SJSA1 (cell line): ENCODE measurements at places on chromosomes 5 and 9. TPM values are rescaled to one million over a fixed set of nuclear protein-coding genes. Genes with fewer than 3 reads are reported as not detected.

PTPRD gene
- not detected in 2 replicates for total RNA-seq

TAF11L5 gene
- not detected in 2 replicates for total RNA-seq

GFRA3 gene
- not detected in 2 replicates for total RNA-seq

TMEM252 gene
- total RNA-seq, result not detected in 2 replicates

KLHL3 gene
- total RNA-seq, result 0.05 TPM in 1 of 2 replicates, not detected in the other

PCDHB9 gene
- total RNA-seq, result 2.7 and 3.8 TPM in 2 replicates

OGN gene
- total RNA-seq, result not detected in 2 replicates

NEURL1B gene
- total RNA-seq, result 7.4 and 15.4 TPM in 2 replicates

DAB2 gene
- total RNA-seq, result 49.9 and 65.0 TPM in 2 replicates

DNA sequence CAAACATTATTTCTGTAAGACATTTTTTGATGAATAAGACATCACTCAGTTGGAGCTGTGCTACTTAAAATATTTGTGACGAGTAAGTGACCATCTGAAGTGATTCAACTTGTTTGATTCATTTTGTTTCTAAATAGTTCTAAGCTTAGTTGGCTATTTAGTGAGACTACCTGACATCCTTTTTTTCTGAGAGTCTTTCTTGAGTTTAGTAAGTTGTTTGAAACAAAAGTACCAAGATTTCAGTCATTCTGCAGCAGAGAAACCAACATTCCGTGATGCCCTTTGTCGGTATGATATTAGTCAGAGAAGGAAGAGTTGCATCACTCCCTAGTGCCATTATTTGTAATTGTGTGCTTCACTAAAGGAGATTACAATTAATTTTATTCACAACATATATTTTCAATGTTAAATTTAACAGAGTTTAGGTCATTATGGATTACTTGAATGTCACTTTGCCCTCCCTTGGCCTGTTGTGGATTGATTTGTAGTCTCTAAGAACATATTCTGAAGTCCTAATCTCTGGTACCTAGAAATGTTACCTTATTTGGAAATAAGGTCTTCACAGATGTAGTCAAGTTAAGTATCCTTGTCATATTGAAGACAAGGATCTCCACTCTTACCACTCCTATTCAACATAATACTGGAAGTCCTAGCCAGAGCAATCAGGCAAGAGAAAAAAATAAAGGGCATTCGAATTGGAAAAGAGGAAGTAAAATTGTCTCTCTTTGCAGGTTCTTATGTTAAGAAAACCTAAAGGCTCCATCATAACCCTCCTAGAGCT is 212.2 kb downstream of the PCSK1 start:
- no peak overlapping the region for H3K4me3 ChIP-seq
- peak overlapping the region; percentile 82 for H3K27ac ChIP-seq
- peaks cover 29% of the 10 kb centered on the region for H3K4me1 ChIP-seq
- no peaks in the 10 kb centered on the region for H3K27me3 ChIP-seq
- H3K36me3 ChIP-seq, result no peaks in the 10 kb centered on the region
- DNase-seq, result peak; percentile 67

- no peak for DNase-seq
- H3K27ac ChIP-seq, result no peak overlapping the region
- H3K4me1 ChIP-seq, result no peaks in the 10 kb centered on the region
- H3K36me3 ChIP-seq, result no peaks in the 10 kb centered on the region
- no peaks in the 10 kb centered on the region for H3K27me3 ChIP-seq
- H3K4me3 ChIP-seq, result no peak overlapping the region
Measured at GRCh38 chr5:24643880-24644279, 898 bp downstream of the CDH10 start.

DNA sequence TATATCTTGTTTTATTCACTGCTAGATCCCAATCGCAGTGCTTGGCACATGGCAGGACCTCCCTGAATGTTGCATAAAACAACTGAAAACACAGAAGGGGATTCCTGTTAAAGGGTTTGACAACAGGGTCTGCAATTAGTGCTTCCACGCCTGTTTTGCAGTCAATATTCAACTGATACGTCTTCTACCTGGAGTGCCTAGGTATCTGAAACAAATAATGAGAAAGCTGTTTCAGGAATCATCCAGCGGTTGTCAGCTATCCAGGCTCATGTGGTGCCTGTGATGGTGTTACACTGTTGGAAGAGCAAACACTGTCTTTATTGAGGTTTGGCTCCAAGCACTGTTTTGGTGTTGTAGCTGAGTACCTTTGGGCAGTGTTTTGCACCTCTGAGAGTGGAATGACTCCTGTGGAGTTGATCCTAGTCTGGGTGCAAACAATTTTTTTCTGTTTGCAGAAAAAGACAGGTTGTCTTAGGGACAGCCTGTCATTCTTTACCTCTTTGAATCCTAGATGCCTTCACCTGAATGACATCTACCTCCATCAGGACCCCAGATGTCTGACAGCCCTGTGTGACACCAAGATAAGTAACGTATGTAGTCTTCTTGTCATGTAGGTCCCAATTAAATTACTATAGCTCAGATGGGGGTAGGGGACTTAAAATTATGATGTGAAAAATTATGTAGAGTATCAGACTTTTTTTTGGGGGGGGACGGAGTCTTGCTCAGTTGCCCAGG is 14.8 kb upstream of the MATR3 start:
- no peak for DNase-seq
- H3K36me3 ChIP-seq, result peaks cover 78% of the 10 kb centered on the region
- no peaks in the 10 kb centered on the region for H3K27me3 ChIP-seq
- H3K4me1 ChIP-seq, result peaks cover 15% of the 10 kb centered on the region
- H3K4me3 ChIP-seq, result no peak overlapping the region
- no peak overlapping the region for H3K27ac ChIP-seq

DNA sequence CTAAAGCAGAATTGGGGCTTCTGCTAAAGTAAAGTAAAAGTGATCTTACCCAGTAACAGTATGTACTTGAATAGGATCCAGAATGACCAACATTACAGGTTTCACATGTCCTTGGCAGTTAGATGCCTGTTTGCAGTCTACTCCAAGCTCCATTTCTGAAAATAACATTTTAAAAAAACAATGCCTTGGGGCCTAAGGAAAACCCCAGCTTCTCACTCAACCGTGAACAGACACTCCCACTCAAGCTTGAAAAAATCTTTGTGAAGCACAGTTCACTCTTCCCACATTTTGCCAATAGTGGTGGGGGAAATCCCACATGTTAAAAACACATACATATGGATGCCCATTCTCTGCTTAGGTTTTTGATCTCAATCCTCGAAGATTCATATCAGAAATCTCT is 304.1 kb downstream of the ARRDC3 start:
- H3K36me3 ChIP-seq, result no peaks in the 10 kb centered on the region
- H3K27ac ChIP-seq, result no peak overlapping the region
- H3K4me3 ChIP-seq, result no peak overlapping the region
- no peaks in the 10 kb centered on the region for H3K27me3 ChIP-seq

- H3K27ac ChIP-seq, result no peak overlapping the region
- H3K4me1 ChIP-seq, result no peaks in the 10 kb centered on the region
- no peaks in the 10 kb centered on the region for H3K27me3 ChIP-seq
- no peak for DNase-seq
Measured at GRCh38 chr5:137128012-137128411, 371.1 kb downstream of the SPOCK1 start.

- H3K36me3 ChIP-seq, result no peaks in the 10 kb centered on the region
- H3K27me3 ChIP-seq, result no peaks in the 10 kb centered on the region
- H3K4me1 ChIP-seq, result peaks cover 20% of the 10 kb centered on the region
- no peak overlapping the region for H3K27ac ChIP-seq
- no peak overlapping the region for H3K4me3 ChIP-seq
- no peak for DNase-seq
Measured at GRCh38 chr5:145829708-145830361, 5.3 kb downstream of the PRELID2 start.

- H3K27me3 ChIP-seq, result no peaks in the 10 kb centered on the region
- no peaks in the 10 kb centered on the region for H3K36me3 ChIP-seq
- H3K4me3 ChIP-seq, result no peak overlapping the region
- DNase-seq, result no peak
Measured at GRCh38 chr5:98108497-98108896, 665.0 kb upstream of the RGMB start.

DNA sequence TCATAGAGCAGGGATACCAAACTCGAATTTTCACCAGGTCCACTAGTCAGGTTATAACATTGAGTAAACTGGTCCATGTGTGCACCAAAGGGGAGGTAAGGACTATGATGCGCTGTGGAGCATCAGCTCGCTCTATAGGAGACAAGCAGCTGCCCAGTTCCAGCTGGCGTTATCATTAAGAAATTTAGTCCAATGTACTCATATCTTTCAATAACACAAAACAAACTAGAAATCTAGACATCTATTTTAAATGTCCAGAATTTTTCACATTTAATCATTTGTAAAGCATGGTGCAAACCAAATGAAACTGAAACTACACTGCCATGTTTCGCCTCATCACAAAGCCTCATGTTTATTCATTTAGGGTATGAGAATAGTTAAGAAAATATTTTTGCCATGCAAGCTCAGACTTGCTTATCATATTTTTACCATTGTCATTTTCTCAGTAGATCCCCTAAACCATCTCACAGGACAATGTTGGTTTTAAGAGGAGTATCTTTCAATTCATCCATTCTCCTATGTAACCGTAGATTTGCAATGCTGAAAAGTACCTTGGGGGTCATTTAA is 50.9 kb downstream of the ZNF474 start:
- H3K27me3 ChIP-seq, result no peaks in the 10 kb centered on the region
- peaks cover 45% of the 10 kb centered on the region for H3K4me1 ChIP-seq
- DNase-seq, result no peak
- no peak overlapping the region for H3K4me3 ChIP-seq

GRCh38 chr9:38026021-38026809 is 42.8 kb downstream of the SHB start:
- peak overlapping the region; percentile 91 for H3K27ac ChIP-seq
- no peak overlapping the region for H3K4me3 ChIP-seq
- peak; percentile 78 for DNase-seq
- H3K36me3 ChIP-seq, result peaks cover 7% of the 10 kb centered on the region
- H3K27me3 ChIP-seq, result no peaks in the 10 kb centered on the region
- H3K4me1 ChIP-seq, result peaks cover 48% of the 10 kb centered on the region

DNA sequence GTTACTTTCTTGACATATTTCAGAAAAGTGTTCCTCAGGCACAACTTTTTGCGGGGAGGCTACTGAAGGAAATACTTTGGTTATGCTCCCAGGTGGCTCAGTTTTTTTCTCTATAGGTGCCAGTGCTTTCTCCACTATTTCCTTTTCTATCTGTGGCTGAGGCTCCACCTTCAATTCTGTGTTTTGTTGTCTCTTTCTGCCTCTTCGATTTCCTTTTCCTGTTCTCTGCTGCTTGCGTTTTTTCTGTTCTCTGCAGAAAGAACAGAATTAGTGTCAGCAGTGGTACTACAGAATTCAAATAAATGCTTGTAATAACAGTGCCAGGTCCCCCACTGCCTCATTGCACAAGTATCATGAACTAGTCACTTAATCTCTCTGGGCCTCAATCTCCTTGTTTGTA is 7.0 kb downstream of the HEMGN start:
- no peaks in the 10 kb centered on the region for H3K4me1 ChIP-seq
- no peak overlapping the region for H3K27ac ChIP-seq
- H3K4me3 ChIP-seq, result no peak overlapping the region
- no peak for DNase-seq

DNA sequence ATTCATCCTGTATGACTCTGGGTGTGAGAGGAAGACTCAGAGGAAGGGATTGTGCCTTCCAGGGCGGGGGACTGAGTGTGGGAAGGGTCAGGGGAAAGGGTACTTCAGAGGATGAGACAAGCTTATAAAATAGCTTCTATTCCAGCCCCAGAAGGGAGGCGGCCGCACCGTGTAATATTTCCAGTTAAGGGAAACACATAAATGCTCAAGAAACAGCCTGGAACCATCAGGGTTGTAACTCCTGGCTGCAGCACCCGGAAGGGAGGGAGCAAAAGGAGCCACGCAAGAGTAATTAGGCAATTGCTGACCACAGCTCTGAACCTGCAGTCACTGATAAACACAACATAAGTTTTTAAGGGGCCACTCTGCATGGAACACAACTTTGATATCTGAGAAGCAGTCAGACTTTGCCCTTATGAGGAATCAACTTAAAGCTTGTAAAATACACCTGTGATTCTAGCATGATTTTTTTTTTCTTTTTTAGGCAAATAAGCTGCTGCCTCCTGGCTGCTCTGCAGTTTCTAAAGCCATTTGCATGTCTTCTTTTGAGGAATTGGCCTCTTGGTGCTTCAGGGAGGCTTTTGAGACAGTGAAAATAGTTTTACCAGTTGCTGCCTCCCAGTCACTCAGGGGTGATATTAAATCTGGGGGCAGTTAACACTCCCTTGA is 382.7 kb downstream of the ENC1 start:
- no peak overlapping the region for H3K27ac ChIP-seq
- H3K36me3 ChIP-seq, result no peaks in the 10 kb centered on the region
- H3K27me3 ChIP-seq, result no peaks in the 10 kb centered on the region
- DNase-seq, result no peak

GRCh38 chr5:113255105-113255504 is 179.7 kb downstream of the TSSK1B start:
- H3K36me3 ChIP-seq, result no peaks in the 10 kb centered on the region
- H3K4me3 ChIP-seq, result no peak overlapping the region
- no peaks in the 10 kb centered on the region for H3K27me3 ChIP-seq
- H3K4me1 ChIP-seq, result peaks cover 46% of the 10 kb centered on the region

DNA sequence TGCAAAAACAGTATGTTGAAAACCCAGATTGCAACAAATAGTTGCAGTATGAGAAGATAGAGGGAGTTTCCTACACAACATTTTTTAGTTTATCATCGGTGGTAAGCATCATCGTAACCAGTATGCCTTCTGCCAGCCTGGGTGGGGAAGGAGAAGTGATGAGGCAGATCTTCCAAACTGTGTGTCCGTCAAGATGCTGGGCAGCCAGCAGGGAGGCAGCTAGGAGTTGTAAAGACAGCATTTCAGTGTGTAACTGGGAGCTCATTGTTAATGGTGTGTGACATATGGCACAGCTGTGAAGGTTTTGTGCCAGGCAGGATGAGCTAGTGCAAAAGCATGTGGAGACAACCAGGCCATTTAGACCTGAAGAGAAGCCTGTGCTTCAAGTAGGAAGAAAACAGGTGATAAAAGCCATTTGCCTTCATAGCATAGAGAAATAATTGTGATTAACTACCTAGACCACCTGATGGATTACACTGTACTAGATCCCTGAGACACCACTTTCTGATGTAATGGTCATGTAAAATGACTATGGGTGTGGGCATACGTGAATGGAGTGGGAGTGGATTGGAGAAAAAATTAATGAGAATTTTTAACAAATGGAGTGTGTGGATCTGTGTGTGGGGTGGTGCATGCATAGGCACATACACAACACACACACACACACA is 347.0 kb upstream of the ADAMTSL1 start:
- no peak overlapping the region for H3K4me3 ChIP-seq
- no peaks in the 10 kb centered on the region for H3K4me1 ChIP-seq
- no peak for DNase-seq
- H3K36me3 ChIP-seq, result no peaks in the 10 kb centered on the region
- no peak overlapping the region for H3K27ac ChIP-seq

DNA sequence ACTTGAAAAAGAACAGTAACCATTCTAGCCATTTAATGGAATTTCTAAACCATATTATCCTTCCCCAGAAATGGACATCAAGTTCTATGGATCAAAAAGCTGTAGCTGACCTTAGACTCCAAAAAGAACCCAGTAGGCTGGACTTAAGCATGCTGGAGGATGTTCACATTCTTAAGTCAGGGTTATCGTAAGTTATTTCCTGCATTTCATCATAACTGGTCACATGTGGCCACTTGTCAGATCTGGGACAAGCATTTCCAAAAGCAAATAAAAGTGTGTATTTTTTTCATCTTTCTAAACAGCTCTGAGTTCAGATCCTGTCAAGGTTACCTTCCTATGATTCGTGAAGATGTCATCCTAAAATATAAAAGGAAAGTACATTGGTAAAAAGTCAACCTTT is 274.5 kb upstream of the PTGER4 start:
- no peaks in the 10 kb centered on the region for H3K27me3 ChIP-seq
- H3K36me3 ChIP-seq, result no peaks in the 10 kb centered on the region
- H3K4me3 ChIP-seq, result no peak overlapping the region
- no peak overlapping the region for H3K27ac ChIP-seq

GRCh38 chr5:107085572-107085971 is 585.2 kb downstream of the EFNA5 start:
- H3K4me3 ChIP-seq, result no peak overlapping the region
- H3K27ac ChIP-seq, result no peak overlapping the region
- H3K36me3 ChIP-seq, result no peaks in the 10 kb centered on the region
